Stimulated activated CD4-positive, alpha-beta T cell treated with anti-CD3 and anti-CD28 coated beads, TNF-alpha, amount 100 ng/mL, for 24 hours (primary cell): ENCODE measurements at places on chromosomes 1 and 21.

DNA sequence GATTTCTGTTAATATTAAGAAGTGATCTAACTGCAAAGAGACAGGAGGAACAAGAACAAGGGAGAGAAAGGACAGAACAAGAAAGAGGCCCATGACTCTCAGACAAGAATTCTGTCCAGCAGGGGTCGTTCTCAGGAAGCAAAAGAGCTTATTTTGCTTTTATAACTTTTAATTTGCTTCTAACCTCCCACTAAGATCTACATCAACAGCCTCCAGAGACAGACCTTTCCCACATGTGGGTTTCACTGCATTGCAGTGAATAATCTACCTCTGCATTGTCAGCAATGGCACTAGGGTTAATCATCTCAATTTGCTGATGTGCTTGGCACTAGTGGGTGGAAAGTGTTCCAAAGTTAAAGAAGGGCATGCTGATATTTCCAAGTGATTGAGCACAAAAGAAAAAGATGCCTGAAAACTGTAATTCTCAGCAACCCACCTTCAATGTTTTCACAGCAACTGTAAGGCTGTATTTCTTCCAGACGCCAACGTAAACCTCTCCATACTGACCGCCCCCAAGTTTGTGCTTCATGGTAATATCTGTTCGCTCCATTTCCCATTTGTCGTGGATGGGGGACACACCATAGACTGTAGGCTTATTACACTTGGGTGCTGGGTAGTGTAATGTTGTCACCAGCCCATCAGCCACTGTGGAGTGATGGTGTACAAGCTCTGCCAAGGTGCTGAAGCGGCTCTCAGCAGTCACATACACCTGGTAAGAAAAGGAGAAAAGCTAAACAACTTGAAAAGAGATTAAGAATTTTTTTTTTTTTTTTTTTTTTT, 39.5 kb downstream of the TOR3A start:
- DNase-seq, result peak; percentile 36

GRCh38 chr1:98045211-98045766, 124.5 kb upstream of the DPYD start:
- no peak for DNase-seq

GRCh38 chr1:226597616-226598454, 49.3 kb downstream of the STUM start:
- DNase-seq, result no peak

DNA sequence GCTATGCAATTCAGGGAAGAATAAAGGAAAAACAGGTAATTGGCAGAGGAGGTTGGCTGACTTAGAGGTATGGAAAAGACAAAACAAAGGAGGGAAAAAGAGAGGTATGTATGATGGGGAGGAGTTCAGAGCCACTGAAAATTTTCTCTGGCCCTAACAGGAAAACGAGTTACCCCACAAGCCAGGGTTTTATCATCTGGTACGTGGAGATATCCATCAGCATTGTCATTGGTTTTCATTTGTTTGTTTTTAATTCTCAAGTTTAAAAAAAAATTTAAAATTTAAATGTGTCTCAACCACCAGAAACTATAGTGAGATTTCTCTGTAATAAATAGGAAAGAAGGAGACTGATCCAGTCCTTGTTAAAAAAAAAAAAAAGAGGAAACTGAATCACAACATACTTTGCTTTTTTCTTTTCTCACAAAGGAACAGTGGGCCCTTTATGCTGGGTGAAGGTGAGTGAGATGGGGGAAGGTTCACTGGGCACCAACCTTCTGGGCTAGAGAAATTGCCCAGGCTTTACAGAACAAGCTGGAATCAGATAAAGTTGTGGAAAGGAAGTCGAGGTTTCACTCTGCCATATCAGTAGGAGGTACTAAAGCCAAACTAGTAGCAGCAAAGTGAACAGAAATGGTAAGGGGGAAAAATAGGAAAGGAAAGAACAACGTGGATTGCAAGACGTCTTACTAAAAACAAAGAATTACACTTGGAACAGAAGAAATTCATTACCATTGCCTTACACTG, 2.7 kb downstream of the IFNAR2 start:
- DNase-seq, result no peak

DNA sequence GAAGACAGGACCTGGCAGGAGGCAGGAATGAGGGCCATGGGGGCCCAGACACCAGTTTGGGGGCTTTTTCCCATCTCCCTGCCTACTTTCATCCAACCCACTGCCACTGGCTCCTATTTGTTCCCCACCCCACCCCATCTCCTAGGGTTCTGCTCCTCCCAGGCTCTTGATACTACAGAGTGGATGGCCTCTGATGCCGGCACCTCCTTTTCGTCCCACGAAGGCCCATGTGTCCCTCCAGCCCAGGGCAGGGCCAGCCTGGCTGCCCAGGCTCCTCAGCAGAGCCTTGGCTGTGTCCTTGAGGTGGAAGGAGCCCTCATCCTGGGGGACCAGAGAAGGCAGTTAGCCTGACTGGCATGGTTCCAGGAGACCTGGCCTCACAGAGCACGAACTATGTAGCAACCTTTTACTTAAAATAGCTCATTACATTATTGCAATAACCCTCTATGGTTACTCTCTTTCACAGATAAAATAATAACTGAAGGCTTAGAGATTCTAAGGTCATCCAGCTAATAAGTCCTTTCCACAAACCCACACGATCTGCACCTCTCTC, 3.5 kb downstream of the POMGNT1 start:
- DNase-seq, result no peak

DNA sequence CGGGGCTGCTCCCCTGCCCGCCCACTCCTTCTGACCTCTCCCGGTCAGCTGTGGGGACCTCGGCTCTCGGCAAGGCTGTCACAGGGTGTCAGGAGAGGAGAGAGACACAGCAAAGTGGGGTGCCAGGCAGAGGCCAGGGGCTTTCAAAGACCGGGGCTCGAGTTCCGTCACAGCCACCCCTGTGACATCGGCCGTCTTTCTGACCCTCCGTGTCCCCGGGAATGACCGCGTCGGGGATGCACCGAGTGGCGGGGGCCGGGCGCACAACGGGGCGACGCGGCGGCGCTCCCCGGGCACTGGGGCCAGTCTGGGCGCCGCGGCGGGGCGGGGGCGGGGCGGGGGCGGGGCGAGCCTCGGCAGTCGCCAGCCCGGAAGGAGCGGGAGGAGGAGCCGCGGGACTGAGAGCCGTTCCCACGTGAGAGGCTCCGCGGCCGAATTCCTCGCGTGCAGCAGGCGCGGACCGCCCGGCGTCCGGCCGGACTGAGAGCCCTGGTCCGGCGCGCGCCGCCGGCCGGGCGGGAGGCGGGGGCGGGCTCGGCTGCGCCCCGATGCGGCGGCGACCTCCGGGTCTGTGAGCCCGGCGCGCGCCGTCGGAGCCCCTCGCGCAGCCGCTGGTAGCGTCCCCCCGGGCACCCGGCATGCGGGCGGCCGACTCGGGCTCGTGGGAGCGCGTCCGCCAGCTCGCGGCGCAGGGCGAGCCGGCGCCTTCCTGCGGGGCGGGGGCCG, 229.7 kb upstream of the TMEM51 start:
- DNase-seq, result peak; percentile 28

GRCh38 chr1:204950353-204951001, 79.8 kb downstream of the NFASC start:
- no peak for DNase-seq

DNA sequence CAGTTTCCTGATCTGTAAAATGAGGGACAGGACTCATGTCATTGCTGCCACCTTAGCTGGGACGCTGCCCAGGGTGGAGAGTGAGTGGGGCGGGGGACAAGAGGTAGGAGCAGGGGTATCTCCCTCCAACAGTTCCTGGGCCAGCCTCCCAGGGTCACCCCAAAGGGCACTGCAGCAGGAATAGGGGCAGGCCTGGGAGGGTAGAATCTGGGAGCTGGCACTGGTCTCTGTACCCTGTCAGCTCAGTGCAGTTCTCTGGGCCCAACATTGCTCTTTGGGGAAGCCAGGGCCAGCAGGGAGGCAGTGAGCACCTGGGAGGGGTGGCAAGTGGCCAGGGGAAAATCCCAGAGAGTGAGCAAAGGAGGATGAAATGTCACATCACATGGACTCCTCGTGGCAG, 55.8 kb downstream of the ELK4 start:
- no peak for DNase-seq

DNA sequence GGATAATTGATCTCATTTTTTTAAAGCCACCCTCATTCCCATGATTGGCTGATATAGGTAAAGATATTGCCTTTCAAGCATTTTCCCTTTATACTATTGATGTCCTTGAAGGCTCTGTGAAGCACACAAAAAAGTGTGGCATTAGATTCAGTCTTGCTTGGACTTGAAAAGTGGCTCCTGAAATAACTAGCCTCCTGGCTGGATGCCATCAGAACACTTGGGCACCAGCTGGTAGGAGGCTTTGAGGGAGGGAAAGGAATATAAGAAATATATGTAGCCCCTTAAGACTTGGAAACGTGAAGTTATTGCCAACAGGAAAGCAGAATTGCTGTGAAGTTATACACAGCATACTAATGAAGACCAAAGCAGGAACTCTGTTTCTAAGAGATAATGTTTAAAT, 14.1 kb downstream of the MTR start:
- no peak for DNase-seq

- no peak for DNase-seq
Observed at GRCh38 chr1:17874710-17875109, 119.6 kb downstream of the ACTL8 start.

GRCh38 chr1:26702680-26703038, 6.8 kb downstream of the ARID1A start:
- no peak for DNase-seq

- no peak for DNase-seq
Observed at GRCh38 chr1:19770436-19771190, 29.1 kb downstream of the TMCO4 start.

- DNase-seq, result no peak
Observed at GRCh38 chr1:31672986-31673385, 28.3 kb upstream of the PEF1 start.

- DNase-seq, result no peak
Observed at GRCh38 chr1:181448461-181448860, 34.9 kb upstream of the CACNA1E start.

DNA sequence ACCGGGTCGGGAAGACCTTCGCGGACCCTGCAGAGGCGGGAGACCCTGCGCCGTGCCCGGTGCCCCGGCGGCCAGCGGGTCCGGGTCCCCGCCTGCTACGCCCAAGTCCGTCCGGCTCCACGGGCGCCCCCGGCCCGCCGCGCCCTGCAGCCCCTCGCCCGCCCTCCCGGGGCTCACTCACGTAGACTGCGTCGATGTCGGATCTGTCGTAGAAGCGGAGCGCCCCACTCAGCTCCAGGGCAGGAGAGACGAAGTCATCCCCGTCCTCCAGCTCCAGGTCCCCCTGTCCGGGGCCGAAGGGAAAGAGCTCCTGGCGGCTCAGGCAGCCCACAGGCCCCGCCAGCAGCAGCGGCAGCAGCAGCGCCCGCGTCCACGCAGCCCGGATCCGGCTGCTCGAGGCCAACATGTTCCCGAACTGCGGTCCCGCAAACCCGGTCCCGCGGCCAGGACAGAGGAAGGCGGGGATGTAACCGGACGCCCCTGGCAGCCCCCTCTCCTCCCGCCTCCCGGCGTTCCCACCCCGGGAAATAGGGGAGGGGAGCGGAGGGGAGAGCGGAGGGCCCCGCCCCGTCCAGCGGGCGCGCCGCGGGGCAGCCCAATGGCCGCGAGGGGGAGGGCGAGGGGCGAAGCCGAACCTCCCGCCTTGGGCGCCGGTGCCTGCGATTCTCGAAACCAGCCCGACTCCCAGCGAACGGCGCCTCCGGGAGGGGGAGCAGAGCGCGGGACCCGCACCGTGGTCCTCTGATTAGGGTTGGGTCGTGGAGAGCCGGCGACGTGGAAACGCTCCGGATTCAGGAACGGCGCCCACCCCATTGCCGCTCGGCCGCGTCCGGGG, at the start of gene NID1:
TSS of gene NID1 (minus strand) at position 417 of the 835 bp plus-strand sequence. CDS start at position 406, 11 bp downstream.
- no peak for DNase-seq

GRCh38 chr1:65820983-65821382, 28.3 kb downstream of the PDE4B start:
- DNase-seq, result no peak

DNA sequence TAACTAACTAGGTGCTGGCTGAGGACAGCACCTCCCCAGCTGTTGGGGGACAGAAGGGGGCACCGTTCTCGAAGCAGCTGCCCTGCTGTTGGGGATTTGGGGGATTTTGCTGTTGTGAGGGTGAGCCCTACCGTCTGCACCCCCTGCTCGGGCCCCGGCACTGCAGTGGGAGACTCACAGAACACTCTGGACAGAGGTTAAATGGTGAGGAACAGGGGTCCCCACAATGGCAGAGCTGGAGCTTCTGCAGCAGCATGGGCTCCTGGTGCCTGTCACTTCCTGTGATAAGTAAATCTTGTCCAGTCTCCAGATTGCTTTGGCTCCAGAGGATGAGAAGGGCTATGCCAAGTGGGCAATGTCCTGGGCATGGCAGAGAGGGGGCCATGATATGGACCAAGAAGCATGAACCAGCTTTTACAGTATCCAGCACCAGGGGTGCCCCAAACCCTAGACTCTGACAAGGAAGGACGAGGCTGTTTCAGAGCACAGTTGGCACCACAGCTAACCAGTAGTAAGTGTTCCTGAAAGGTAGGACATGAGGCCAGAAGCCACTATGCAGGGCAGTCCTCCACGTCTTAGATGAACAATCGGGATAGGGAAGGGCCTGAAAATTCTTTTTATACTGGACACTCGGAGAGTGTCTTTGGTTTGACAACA, 365.1 kb upstream of the VAMP3 start:
- DNase-seq, result no peak

DNA sequence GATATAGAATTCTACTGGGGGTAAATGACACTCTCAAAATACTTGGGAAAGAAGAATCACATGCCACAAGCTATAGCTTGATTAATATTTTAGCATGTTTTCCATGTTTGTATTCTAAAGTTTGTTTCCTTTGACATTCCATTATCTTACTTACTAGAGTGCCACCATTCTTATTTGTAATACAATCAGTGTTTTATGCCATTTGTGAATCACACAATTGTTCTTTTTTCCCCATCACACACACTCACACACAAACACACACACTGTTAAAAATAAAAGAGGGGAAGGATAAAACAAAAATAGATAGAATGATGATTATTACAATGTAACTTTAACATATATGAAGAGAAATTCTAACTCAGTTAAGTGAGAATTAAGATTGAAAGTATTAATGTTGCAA, 16.0 kb upstream of the TEKT2 start:
- DNase-seq, result no peak

DNA sequence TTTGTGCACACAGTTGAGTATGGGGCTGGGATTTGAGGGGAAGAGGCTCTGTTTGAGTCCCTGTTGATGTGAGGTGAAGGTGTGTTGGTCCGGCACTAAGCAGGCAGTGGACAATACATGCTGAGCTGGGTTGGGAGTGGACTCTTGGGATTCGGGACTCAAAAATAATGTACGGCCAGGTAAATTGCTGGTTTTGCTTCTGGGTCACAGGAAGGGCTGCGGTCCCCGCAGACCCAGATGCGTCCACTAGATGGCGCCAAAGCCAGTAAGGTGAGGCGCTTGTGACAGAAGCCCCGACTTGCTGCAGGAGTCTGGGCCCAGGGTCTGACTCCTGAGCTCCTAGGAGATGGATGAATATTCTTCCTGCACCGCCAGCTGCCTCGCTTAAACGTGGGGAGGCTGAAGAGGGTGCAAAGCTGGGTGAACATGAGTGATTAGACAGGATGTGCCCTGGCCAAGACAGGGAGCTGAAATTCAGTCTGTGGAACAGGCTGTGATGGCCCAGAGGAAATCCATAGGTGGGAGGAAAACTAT, 61.4 kb downstream of the ACBD3 start:
- peak; percentile 88 for DNase-seq

- no peak for DNase-seq
Observed at GRCh38 chr1:207603777-207604176, 41.2 kb upstream of the CR1L start.

GRCh38 chr1:165114022-165114888, 242.3 kb downstream of the LMX1A start:
- no peak for DNase-seq

GRCh38 chr1:31987135-31987619, 26.5 kb upstream of the KHDRBS1 start:
- no peak for DNase-seq

GRCh38 chr1:22815421-22816066, 104.9 kb downstream of the EPHB2 start:
- no peak for DNase-seq
